ENCODE measurements at places on chromosomes 3 and 15.

GRCh38 chr3:132926098-132926497 is 112.1 kb upstream of the TMEM108 start:
- no peak for DNase-seq

DNA sequence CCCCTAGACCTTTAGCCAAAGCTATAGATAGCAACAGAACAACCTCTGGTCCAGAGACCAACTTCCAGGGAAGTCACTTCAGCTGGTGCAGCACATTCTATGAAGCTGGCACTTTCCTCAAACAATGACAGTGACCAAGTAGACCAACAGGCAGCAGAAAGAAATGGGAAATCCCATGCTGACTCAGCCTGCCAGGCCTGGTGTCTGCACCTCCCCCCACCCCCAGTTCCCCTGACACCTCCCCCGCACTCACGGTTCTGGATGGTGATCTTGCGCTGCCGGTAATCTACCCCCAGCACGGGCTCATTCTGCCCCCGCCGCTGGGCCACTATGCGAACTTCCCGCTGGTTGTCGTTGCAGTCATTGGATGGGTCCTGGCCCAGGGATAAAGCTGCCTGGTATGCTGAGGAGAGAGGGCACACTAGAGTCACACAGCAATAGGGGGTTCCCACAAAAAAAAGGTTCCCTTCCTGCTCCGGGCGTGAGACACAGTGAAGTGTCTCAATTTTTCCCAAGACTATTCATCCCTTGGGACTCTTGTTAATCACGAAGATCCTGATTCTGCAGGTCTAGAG is 17.0 kb downstream of the ILDR1 start:
- DNase-seq, result no peak

GRCh38 chr15:81532001-81532400 is 158.0 kb upstream of the TMC3 start:
- no peak for DNase-seq

DNA sequence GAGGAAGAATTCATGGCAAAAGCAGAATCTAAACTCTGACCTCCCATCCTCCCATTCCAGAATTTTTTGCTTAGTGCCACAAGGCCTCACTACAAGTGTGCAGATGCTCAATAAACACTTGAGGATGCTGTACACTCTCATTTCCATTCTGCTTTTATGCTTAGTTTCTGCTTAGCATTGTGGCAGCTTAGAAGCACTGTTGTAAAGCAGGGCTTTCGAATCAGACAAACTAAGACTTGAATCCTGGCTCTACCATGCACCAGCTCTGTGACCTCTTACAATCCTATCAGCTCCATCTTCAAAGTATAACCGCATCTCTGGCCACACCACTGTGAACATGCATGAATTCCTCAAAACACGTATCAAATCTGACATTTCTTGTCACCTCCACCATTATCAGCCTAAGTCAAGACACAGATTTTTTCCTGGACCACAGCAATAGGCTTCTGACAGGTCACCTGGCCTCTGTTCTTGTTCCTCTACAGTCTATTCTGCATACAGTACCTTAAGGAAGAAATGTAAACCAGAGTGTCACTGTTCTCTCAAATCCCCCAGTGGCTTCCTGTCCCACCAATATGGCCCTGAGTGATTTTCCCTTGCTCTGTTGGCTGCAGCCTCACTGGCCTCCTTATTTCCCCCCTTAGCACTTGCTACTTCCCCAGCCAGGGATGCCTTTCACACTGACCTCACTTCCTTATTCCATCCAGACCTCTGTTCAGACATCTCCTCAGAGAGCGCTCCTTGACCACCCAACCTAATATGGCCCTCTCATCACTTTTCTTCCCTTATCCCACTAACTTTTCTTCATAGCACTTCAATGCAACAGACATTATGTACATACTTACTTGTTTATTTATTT is 8.1 kb upstream of the PHC3 start:
- no peak for DNase-seq

DNA sequence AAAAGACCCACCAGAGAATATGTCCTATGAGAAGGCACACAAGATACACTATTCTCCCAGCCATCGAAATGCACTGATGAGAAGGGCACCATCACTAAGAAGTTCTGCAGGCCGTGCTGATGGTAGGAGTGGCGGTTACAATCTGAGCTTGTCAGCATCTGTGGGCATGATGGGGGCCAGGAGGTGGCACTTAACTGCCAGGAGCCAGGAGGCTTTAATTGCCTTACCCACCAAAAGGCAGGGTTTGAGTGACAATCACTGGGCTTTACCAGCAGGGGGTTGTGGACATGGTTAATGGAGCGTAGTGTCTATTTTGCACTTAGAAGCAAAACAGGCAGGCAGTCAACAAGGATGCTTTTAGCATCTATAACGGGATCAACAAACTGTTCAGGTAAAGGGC is 16.0 kb upstream of the SQOR start:
- peak; percentile 66 for DNase-seq

DNA sequence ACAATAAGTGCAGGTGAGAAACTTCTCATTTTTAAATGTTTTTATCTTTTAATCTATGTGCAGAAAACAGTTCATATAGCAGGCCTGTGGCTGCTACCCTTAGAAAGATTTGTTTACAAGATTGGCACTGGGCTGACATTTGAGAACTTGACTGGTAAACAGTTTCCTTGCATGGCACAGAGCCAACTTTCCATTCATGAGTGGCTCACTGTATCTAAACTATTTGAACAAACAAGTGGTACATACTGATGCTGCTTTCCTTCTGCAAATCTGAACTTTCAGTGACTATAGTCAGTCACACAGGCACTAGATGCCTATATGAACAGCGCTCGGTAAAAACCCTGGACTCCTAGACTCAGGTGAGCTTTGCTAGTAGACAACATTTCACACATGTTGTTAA is 6.3 kb upstream of the GTPBP8 start:
- DNase-seq, result peak; percentile 43

DNA sequence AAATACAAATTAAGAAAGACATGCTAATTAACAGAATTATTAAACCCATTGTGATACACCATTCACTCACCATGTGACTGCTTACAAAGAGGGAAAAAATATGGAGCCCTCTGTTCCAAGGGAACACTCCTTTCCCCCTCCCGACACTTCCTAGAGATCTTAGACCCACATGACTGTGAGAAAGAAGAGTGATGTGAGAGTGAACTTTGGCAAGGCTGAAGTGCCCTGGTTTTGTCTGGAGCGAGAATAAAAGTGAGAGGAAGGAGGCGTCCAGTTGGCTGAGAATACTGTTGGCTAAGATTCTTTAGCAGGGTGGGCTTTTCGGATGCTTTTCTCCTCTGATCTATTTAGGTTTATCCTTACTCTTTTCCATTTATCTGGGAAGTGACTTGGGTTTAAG is 14.1 kb downstream of the CHL1 start:
- no peak for DNase-seq

DNA sequence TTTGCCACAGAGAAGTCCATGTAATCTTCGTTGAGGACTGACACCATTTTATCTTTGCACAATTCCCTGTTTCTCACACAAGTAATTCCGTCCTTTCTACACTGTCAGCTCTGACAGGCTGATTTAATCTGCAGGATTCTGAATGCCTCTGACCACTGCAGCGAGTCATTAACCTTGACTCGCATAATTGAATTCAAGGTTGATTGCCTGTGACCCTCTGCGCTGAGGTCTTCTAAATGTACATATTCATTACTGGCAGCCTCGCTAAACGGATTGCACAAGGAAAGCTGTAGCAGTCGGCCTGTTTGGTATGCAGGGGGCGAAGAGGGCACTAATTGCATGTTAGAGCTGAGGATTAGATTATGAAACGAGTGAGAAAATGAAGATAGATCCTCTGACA is 147.8 kb downstream of the SHOX2 start:
- no peak for DNase-seq

- DNase-seq, result no peak
Observed at GRCh38 chr15:99057020-99057419, 47.9 kb upstream of the SYNM start.

DNA sequence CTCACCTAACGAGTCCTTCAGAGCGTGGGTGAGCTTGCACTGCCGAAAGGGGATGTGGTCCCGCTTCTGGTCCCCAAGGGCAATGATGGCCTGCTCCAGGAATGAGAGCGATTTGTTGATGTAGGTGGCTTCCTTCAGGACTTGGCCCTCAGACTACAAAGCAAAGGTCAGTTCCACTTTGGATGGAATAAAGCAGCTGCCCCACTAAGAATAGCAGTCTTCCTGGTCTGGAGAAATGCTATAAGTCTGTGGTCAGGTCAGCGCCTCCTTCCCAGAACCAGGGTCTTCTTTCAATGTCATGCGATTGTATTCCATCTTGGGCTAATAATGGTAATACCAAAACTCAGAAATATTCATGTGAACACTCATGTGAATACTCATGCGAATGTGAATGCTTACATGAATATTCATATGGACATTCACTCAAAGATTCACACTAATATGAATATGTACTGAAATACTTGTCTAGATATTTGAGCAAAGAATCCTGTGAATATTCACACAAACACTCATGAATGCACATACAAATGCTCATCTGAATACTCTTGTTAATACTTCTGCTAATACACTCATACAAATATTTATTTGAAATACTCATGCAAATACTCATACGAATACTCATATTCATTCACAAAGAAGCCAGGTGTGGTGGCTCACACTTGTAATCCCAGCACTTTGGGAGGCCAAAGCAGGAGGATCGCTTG is 16.7 kb downstream of the KIF9 start:
- DNase-seq, result no peak

DNA sequence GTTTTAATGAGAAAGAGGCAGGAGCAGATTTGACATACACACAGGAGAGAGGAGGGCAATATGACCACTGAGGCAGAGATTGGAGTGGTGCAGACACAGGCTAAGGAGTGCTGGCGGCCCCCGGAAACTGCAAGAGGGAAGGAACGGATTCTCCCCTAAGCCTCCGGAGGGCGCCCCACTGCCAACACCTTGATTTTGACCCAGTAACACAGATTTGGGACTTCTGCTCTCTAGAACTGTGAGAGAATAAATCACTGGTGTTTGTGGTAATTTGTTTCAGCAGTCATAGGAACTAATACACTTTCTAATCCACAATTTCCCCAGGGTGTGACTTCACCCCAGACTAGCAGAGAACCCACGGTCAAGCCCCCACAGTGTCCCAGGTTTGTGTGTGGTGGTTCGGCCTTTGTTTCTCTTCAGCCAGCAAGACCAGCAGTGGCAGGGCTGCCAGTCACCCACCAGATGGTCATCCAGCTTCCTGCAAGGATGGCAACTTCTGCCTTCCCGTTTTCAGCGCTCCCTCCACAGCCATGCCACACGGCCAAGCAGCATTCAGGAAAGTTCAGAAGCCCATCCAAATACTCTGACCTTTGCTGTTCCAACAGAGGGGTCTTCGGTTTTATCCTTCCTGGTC is 23.6 kb upstream of the TSPAN3 start:
- DNase-seq, result no peak

All from NAMALWA (cell line).